Sigmoid colon (tissue), 7 donors: ENCODE measurements at places on chromosomes 11 and 22. TPM values are rescaled to one million over a fixed set of nuclear protein-coding genes. Genes with fewer than 3 reads are reported as not detected.
A peak's percentile ranks its signal among the peaks of the same experiment; 100 is the strongest.

DNA sequence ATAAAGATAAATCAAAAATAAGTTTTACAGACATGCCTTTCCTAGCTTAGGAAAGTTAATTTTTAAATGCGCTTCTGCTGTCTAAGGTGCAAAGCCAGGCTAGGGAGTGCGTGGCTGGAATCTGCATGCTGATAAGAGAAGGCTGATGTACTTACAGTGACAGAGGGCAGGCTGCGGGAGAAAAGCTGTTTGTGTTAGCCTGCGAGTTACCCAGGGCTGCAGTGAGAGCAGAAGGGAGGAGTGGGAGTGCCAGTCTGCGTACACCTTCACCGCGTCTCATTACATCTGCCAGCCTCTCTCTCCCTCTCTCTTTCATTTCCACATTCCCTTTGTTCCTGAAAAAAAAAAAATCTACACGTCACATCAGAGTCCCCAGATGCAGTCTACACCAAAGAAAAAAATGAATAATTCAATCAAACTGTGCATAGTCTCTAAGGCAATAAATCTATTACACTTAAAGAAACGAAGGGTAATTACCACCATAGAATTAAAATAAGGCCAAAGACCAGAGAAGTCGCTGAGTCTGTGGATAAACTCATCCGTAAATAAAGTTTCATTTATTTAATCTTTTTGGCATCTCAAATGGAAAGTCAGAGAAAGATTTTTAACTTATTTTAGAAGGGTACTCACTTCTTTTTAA is 126.4 kb upstream of the C11orf58 start:
- DNase-seq: no peak

GRCh38 chr11:21892736-21893564 is 299.9 kb upstream of the ANO5 start:
- DNase-seq: no peak

MMP12 gene
- total RNA-seq: 1.8 TPM

TSSC4 gene
- 60.1 TPM for total RNA-seq

DNA sequence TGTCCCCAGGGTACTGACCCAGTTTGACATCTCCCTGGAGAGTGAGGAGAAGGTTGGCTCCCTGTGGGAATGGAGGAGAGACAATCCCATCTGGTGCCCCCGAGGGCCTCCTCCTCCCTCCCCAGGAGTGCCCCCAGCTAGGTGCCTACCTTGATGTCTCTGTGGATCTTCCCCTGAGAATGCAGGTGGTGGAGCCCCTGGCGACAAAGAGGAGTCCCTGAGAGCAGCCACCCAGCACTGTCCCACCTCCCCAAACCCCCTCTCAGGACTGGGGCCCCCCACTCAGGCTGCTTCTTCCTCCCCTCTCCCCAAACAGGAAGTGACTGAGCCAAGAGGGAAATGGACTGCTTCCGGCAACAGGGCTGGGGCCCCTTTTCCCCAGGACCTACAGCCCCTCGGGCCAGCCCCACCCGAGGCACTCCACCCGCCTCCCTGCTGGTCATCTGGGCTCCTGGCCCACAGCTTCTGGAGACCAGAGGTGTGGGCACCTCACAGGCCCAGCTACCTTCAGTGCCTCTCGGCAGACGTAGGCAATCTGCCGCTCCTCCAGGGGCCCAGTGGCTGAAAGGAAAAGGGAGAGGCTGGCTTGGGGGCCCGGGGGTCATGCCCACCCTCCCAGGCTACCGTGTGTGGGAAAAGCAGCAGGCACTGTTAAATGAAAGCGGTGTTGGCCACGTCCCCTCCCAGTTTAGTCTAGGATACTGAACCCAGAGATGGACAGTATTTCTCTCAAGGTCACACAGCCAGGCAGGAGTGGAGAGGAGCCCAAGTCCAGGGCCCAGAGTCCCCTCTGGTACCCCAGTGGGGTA is 1.2 kb downstream of the MAP4K2 start:
- peak; percentile 64 for DNase-seq

USP2 gene
- 1.7 TPM for total RNA-seq

CST6 gene
- not detected for total RNA-seq

P2RY2 gene
- 0.16 TPM for total RNA-seq

DNA sequence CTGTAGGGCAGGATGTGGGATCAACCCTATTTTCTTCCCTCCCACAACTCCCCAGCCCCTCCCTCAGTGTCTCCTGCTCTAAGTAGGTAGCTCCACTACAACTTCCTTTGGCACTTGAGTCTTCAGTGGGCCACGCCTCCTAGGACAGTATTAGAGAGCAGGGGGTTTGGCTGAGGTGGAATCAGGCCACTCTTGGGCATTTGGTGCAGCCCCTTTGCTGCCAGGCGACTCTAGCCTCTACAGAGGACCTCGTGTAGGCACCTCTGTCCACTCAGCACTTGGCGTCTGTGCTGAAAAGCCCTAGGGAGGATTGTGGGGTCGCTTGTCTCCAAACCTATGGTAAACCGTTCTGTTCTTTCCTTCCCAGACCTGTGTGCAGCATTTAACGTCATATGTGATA is 2.7 kb downstream of the FADD start:
- no peak for DNase-seq

BSCL2 gene
- total RNA-seq: 69.8 TPM

DNA sequence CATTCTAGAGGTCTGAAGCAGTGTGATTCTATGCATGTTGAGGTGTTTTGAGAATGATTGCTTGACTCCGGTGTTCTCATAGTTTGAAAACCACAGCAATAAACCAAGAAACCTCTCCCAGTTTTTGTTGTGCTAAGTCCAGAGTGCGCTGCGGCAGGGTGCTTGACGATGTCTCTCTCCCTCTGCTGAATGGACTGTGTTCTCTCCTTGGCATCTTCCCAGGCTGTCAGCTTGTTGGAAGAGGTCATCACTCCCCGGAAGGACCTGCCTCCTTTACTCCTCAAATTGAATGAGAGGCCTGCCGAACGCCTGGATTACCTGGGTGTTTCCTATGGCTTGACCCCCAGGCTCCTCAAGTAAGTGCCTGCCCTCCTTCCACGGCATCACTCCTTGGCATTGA is 31.0 kb downstream of the NAT10 start:
- no peak for DNase-seq

- no peak for DNase-seq
These were observed 682 bp downstream of the ATM start for GRCh38 chr11:108223348-108224149.

SNX32 gene
- 0.27 TPM for total RNA-seq

OR51E2 gene
- total RNA-seq: 1.3 TPM

SNRPD3 gene
- total RNA-seq: 140 TPM

GRCh38 chr11:87039371-87039770 is 1.6 kb downstream of the TMEM135 start:
- DNase-seq: no peak

DNA sequence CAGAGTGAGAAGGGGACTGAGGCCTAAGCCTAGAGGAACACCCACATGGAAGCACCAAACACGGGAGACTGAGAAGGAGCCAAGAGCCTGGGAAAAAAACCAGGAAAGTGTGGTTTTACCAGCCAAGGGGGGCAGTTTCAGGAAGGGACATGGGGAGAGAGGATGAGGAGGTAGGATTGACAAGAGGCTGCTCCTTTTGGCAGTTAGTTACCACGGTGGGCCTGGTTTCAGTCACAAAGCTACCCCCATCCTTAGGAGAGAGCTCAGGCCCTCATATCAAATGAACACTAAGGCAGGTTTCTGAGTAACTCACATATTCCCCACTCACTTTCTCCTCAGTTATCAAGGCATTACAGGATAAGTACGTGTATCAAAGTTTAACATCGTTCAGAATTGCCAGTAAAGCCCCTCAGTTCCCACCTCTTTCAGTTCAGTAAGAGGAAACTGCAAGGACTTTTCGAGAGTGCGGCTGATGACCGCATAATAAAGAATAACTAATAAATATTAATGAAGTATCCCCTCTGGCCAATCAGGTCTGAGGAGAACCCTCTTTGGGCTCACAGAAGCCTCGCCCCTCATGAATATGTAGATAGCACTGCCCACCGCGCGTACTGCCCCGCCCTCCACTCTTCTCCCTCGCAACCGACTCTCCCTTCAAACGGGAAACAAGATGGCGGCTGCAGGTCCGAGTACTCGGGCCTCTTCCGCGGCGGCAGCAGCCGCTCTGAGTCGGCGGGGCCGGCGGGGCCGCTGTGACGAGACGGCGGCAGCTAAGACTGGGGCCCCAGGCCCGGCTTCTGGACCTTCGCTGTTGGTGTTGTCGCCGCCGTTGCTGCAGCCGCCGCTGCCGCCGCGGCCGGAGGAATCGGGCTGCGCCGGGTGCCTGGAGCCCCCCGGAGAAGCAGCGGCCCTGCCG is at the start of gene RNF169:
Gene RNF169 (plus strand): TSS at position 639 of the 916 bp plus-strand sequence. CDS start 32 bp downstream, at position 671.
- peak; percentile 98 for DNase-seq

DNA sequence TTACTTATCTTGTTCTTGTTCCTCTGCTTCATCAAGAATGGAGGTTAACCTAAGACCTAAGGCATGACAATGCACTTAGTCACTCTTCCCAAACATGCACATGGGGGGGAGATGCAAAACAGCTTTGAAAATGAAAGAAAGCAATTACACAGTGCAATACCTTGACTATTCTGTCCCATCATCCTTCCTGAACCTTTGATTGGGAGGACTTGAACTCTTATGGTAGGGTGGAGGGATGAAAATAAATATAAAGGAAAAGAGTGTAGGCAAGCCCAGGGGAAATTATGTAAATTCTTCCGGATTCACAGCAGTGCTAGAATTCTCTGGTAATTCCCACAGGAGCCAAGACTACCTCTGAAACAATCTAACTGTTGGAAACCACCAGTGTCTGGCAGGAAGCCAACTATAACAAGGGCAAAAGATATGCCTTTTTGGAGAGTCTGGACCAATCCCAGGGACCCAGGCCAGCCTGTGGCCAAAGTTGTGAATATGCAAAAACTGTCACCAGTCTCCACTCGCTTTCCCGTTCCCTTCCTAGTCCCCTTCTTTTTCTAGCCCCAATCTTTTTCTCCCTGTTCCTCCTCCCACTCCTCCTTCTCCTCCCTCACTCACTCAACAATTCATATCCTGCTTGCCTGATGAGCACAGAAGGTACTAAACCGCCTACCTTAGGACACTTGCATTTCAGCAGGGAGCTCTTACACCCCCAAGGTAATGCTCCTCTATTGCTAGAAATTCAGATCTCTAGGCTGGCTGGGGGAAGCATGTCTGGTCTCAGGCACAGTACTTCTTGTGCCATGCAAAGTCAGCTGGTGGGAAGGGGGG is 2.5 kb upstream of the RCN1 start:
- no peak for DNase-seq

- DNase-seq: peak; percentile 89
These were observed 865 bp downstream of the RBM14 start for GRCh38 chr11:66617155-66617834.

DNA sequence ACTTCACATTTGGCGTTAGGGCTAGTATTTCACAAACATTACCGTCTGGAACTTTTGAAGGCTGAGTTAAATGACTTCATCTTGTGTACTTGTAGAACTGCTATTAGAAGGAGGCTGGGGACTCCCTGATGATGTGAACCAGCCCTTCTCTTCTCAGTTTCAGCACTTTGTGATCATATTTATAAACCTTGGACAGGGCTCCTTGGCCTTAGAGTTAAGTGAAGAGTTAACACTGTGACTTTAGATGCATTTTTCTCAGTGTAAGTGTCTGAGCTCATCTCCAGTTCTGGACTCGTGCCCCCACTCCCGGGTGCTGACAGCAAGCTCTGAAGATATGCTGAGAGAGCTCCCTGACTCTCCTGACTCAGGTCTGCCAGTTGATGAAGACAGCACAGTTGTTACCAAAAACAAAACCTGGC is 8.4 kb downstream of the MIAT start:
- no peak for DNase-seq

BBOX1 gene
- not detected for total RNA-seq

GRCh38 chr11:113350336-113351067 is 36.1 kb downstream of the TTC12 start:
- DNase-seq: no peak
